ENCODE measurements at places on chromosomes 12 and 14. TPM values are rescaled to one million over a fixed set of nuclear protein-coding genes. Genes with fewer than 3 reads are reported as not detected.

Gene FBXO33
- 16.6 TPM for total RNA-seq

- DNase-seq: no peak
Measured at GRCh38 chr12:57158665-57159064, 11.2 kb upstream of the LRP1-AS start.

DNA sequence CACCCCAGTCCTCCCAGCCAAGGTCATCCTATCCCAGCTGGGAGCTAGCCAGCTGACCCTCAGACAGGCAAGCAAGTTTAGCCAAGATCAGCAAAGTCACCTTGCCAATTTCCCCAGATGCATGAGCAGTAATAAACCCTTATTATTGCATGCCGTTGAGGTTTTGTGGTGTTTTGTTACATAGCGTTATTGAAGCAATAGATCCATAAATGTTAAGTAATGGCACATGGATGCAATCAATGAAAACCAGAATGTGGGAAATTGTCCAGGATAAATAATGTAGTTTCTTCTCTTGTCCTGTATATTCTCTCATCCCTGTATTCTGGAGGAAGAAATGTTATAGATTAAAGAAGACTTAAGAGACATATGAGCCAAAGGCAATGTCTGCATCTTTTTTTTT lies 18.0 kb upstream of the TMEM260 start:
- DNase-seq: no peak

- DNase-seq: no peak
Measured at GRCh38 chr14:32419429-32419828, 90.3 kb downstream of the AKAP6 start.

GRCh38 chr14:56976211-56976610 lies 165.9 kb upstream of the OTX2 start:
- no peak for DNase-seq

All from urinary bladder (tissue), 4 donors.